Stimulated activated CD4-positive, alpha-beta T cell treated with anti-CD3 and anti-CD28 coated beads, Interleukin-4, amount 100 ng/mL, for 4 hours (primary cell): ENCODE measurements at places on chromosomes 5 and 9.

- DNase-seq: no peak
Observed at GRCh38 chr5:31469886-31470285, 62.0 kb downstream of the DROSHA start.

- no peak for DNase-seq
Observed at GRCh38 chr5:94847726-94848125, 229.3 kb downstream of the SLF1 start.

DNA sequence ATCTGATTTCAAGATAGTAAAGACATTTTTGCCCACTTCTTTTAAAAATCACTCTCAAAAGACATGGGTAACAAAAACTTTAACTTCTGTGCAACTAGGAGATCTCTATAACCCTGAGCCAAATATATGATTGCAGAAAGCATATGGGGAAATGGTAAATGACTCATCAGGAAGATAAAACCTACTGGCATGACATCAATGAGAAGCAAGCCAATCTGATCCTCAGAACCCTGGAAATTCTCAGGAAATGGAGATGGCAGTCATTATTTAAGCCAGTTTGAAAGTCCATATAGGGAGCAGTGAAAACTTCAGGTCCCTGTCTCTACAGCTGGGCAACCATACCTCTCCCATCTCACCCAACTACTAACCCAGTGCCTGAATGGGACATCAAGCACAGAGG, 249.7 kb upstream of the NREP start:
- DNase-seq: no peak

- DNase-seq: no peak
Observed at GRCh38 chr5:157468293-157468965, 8.4 kb downstream of the NIPAL4 start.

DNA sequence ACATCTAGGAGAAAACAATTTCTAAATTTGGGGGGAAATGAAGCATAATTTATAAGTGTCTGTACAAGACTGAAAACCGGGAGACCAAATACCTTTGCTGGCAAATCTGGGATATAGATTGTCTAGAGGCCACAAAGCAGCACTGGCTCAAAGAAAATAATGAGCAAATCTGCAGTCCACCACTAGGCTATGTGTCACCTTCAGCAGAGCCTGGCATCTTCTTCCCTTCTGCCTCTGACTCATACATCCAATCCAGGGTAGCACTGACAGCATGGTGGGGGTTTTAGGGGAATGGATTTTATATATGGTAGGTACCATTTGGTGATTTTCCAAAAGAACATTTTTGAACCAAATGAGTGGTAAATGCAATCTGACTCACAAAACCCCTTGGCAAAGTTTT, 12.8 kb downstream of the FAM81B start:
- no peak for DNase-seq

DNA sequence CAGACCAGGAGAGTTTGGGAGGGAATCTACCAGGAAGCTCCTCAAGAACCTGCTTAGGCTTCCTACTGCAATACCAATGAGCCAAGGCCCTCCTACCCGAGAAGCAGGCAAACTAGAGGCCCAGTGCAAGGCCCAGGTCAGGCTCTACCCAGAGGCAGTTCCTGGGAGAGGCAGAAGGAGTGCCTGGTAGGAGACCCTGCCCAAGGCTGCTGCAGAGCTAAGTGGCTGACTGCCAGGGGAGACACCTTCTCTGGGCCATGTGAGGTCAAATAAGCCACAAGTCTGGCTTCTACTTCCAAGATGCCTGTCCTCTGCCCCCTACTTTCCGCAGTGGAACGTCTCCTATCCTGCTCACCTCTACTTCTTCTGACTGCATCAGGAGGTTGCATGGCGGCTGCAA, 17.8 kb downstream of the ACSL6 start:
- no peak for DNase-seq

- DNase-seq: no peak
Observed at GRCh38 chr9:117412841-117413240, 2.0 kb downstream of the ASTN2 start.

DNA sequence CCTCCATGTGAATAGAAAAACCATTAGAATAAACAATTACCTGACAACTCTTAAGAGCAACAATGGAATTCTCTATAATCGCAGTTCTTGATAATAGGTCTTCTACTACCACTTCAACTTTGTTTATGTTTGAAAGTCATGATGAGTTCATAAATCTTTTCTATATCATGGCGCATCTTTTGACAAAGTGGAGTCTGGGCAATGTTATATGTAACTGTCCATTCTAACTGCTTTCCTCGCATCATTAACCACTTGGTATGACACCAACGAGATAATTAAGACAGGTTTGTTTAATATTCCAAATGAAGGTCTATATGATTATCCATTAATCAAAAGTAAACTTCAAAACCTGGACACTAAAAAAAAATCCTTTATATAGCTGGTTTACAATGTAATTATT, 272.0 kb downstream of the DENND1A start:
- no peak for DNase-seq

- DNase-seq: no peak
Observed at GRCh38 chr5:160461378-160461777, 39.7 kb downstream of the PTTG1 start.

DNA sequence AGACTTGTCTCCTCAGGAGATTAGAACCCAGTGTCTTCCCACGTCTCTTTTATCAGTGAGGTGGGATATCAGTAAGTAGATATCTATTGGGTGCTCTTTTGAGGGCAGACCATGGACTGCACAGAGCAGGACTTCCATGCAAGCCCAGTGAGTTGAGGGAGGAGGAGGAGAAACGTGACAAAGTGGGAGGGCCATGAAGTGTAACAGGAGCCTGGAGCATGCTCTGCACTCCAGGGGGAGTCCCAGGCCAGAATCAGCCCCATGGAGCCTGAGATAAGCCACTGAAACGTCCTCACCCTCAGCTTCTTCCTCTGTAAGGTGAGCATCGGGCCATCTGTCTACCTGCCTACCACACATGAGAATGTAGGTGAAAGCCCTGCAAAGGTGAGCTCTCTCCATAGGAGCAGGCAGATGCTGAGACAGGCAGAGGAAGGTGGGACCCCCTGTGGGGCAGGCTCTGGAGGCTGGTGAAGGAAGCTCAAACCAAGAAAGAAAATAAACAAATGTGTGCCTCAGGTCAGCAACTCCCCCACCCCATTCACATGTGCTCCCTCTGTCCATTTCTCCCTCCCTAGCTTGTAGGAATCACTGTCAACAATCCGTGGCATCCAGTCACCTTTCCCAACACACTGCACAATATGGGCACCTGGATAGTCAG, 87.4 kb downstream of the NRG2 start:
- no peak for DNase-seq

DNA sequence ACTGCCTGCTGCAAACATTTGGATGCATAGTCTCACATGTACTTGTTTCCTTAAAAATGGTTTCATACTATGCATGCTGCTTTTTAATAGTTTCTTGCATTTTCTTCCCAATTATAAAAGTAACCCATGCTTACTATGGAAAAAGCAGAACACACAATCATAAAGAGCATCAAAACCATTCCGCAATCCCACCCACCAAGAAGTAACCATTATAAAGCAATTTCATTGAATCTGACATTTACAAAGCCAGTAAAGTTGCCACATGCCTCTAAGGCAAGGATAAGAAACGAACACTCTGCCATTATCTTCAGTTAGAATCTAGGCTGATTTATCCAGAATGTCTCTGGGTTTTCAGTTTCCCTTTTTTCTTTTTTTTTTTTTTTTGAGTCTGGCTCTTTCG, 92.7 kb upstream of the OSMR start:
- no peak for DNase-seq

GRCh38 chr5:170585273-170585948, 81.6 kb downstream of the KCNIP1 start:
- no peak for DNase-seq

DNA sequence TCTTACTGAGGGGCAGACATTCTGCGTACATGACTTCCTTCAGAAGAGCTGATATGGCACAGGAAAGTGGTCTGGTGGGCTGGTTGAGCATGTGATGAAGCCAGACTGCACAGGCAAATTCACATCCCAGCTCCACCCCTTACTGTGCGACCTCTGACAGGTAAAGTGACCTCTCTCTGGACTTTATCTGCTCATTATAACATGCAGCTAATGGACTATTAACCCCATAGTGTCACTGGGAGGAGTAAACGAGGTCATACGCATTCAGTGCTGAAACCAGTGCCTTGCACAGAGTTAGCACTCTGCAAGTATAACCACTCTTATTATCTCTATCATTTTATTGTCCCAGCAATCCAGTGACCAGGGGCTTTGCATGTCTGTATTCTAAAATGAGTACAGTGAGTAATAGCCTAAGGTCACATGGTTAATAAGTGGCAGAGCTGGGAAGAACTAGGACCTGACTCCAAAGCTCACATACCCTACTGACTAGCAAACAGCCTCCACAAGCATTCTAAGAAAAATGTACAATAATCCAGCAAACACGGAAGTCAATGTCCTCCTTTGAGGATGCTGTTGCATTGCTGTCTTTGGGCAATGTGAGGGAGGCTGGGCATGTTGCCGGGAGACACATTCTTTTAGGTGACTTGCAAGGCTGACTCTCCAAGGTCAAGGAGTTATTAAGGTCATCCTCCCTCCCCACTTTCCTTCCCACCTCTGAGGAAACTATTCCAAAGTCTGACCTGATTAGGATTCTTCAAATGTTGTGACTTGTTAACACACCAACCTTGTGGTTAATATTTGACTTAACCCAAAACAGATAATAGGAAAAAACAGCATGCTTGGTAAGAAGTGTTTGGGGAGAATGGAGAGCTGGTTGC, 19.0 kb downstream of the GLRX start:
- DNase-seq: no peak
